Stimulated activated CD4-positive, alpha-beta T cell treated with anti-CD3 and anti-CD28 coated beads, Interleukin-12 subunit alpha, Interleukin-12 subunit beta, amount 100 ng/mL, for 48 hours (primary cell): ENCODE measurements at places on chromosomes 1 and 21.
A peak's percentile ranks its signal among the peaks of the same experiment; 100 is the strongest.

DNA sequence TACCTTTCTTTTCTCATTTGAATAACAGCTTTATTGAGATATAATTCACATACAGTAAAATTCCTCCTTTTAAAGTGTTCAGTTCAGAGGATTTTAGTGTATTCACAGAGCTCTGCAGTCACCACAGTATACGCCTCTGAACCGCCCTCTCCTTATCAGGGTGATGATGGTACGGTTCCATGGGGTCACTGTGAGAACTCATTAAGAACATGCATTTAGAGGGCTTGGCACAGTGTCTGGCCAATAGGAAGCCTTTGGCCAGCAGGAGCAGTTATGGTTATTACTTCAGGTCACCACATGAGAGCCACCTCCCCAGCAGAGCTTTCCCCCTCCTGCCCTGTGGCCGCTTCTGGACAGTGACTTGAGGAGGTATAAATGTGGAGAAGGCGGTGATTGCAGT, 27.3 kb downstream of the KCNQ4 start:
- no peak for DNase-seq

GRCh38 chr1:175174309-175175102, 18.1 kb downstream of the KIAA0040 start:
- no peak for DNase-seq

- DNase-seq: no peak
Observed at GRCh38 chr1:21887796-21888195, 49.3 kb downstream of the HSPG2 start.

DNA sequence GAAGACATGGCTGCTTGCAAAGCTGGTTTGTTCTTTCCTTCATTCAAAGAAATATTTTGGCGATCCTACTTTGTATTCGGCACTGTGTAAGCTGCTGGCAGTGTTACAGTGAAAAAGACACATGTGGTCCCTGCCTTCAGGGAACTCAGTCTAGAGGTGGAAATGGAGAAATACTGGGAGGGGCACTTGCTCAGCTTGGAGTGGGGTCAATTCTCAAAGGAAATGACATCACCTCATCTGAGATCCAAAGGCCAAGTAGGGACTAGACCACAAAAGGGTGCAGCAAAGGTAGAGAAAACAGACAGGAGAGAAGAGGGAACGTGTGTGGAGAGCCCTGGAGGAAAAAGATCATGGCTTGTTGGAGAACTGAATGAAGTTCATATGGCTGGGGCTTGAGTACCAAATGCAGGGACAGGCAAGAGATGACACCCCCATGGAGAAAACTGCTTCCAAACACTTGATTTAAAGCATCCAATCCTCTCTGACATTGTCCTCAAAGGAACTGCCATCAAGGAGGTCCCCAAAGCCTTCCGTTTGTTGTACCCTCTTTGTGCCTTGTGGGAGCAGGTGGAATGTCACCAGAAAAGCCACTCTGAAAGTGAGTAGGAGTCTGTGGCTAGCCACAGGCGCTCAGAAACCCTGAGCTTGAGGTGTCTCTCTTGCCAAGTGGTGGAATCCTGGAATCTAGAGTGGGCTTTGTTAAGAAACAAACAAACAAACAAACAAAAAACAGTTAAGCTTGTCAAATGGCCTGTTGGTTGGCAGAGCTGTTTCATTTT, 48.3 kb upstream of the TDRD10 start:
- DNase-seq: no peak

DNA sequence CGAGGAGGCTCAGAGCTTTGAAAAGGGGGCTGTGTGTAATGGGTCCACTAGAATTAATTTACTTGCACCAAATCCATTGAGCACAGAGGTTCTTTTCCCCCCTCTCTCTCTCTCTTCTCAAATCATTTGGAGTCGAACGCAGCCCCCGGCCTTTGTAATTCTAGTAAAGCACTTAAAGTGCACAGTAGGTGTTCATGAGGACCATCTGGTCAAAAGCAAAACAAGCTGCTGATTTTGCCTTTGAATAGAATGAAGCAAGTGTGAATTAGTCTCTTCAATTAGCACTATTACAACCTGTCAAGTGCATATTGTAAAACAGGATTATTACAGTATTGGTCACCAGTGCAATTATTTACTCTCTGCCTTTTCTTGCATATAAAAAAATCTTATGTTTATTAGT, 259.9 kb downstream of the FAF1 start:
- DNase-seq: no peak

DNA sequence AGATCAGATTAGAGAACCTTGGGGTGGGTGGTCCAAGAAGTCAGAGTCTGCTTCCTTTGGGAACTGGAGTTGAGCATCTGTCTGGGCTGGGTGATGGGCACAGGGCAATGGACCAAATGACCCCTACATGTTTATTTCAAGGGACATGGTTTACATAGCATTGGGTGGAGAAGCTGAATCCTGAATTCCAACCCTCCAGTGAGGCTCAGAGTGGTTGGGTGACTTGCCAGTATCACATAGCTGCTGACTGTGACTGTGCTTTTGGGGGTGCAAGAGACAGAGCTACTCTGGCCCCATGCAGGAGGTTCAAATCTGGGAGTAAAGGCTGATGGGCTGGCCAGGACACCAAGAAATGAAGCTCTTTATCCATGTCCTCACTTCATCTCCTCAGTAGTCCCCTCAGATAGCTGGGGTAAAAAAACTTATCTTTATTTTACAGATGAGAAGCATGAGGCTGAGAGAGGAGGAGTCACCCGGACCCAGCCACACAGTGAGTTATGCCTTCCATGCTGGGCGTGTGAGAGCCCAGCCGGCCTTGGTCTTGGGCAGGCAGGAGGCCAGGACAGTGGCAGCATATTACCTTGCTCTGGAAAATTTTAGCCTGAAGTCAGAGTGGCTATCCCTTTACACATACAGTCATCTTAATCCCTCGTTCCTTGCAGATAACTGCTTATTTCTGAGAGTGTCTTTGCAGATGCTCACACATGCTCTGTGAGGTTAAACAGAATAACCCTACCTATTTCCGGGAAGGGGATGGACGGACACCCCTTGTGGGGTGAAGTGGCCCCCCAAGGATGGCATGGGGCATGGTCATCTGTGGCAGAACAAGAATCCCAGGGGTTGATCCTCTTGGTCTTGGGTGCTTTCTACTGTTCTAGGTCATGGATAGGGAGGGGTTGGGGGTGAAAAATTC, 2.8 kb upstream of the SERINC2 start:
- no peak for DNase-seq

- peak; percentile 51 for DNase-seq
Observed at GRCh38 chr1:201480231-201481003, 11.4 kb upstream of the PHLDA3 start.
